Neural progenitor cell (in vitro differentiated cells): ENCODE measurements at places on chromosomes 7 and 10. TPM values are rescaled to one million over a fixed set of nuclear protein-coding genes. Genes with fewer than 3 reads are reported as not detected.

Gene LOXL4
- 0.77 and 0.92 TPM in 2 replicates for total RNA-seq

Gene FANK1
- total RNA-seq = 5.5 and 12.5 TPM in 2 replicates

Gene TEX47
- not detected in 2 replicates for total RNA-seq

Gene GRID1
- 0.31 TPM in 1 of 2 replicates, not detected in the other for total RNA-seq

Gene PNLIPRP1
- not detected in 2 replicates for total RNA-seq

Gene NPVF
- not detected in 2 replicates for total RNA-seq

Gene OR2A1
- total RNA-seq = not detected in 2 replicates

Gene MMRN2
- total RNA-seq = 0.28 and 1.4 TPM in 2 replicates

Gene HOXA1
- total RNA-seq = not detected in 2 replicates

Gene MICALL2
- total RNA-seq = 6.0 and 22.7 TPM in 2 replicates

Gene CUBN
- total RNA-seq = 1.5 and 2.2 TPM in 2 replicates

Gene LLCFC1
- not detected in 2 replicates for total RNA-seq

Gene OPN4
- not detected in 2 replicates for total RNA-seq

Gene SPRN
- 0.06 and 0.12 TPM in 2 replicates for total RNA-seq

Gene PDZD8
- 18.8 and 20.1 TPM in 2 replicates for total RNA-seq

Gene GOT1
- 35.7 and 36.1 TPM in 2 replicates for total RNA-seq

Gene MYL10
- total RNA-seq = not detected in 2 replicates
